ENCODE measurements at places on chromosomes 5 and 9.

DNA sequence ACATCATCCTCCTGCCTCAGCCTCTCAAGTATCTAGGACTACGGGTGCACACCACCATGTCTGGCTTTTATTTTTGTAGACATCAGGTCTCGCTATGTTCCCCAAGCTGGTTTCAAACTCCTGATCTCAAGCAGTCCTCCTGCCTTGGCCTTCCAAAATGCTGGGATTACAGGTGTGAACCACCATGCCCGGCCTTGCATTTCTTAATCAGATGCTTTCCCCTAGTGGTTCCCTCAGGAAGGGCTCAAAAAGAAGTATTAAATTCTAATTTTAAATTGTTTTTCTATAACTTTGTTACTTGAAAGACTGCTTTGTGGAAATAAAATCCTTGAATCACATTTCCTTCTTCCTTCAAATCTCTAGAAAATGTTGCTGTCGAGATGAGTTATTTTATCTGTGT is 79.5 kb upstream of the ROR2 start:
- no peak for DNase-seq

GRCh38 chr5:137627706-137628105 is 108.2 kb downstream of the KLHL3 start:
- no peak for DNase-seq

DNA sequence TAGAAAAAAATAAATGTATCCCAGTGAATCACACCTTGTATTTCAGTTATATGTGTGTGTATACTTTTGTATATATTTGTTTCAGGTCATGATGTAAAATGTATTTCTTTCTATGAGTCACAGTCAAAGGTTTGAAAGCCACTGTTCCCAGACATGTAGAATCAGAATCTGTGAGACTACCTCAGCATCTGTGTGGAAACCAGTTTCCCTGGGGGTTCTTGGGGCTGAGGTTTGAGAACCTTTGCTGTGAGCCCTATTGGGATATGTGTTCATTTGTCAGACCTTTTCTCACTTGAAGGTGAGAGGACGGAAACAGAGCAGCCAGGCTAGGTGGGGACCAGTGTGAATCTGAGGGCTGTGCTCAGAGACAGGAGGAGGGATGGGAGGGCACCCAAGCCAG is 78.7 kb upstream of the SAP30L start:
- no peak for DNase-seq

GRCh38 chr5:120901199-120901598 is 437.1 kb downstream of the PRR16 start:
- no peak for DNase-seq

DNA sequence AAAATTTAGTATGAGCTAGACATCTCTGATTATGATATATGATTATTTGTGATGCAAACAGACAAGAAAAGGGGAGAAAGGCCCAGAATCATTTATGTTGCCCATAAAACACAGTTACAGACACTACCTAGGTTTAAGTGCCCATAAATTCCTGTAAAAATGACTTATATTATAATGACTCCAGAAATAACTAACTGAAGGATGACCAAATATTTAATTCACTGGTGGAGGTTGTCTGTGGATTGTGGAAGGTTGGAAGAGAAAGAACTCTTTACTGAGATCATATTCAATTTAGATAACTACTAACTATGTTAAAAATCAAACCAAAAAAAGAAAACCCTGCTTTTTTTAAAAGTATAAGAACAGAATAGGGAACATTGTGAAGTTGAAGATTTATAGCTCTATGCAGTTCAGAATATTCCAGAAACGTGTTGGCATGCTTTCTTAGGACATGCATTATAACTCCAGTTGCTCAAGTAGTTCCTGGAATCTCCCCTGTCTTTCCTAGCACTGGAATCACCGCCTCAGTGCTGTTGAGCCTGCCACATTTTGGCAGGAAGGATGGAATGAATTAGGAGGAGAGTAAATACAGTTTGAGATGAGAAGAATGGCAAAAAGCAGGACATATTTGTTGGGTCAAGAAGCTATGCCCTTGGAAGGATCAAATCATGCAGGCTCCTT is 72.0 kb upstream of the PAPPA start:
- DNase-seq = no peak

DNA sequence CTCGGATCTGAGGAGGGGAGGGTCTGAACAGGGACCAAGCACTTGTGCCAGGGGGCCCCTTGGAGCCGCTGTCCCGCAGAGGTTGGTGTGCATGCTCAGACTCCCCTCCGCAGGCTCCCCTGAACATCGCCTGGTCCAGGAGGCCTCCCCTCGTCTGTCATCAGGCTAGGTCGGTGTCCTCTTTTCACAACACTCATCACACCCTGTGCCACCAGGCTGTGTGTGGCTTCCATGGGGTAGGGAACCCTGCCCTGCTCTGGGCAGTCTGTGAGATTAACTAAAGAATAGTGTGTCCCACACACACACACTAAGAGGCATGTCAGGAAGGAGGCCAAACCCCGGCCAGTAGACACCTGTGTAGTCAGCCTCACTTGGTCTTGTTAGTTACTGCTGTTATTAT is 119.3 kb downstream of the C5orf15 start:
- DNase-seq = no peak

DNA sequence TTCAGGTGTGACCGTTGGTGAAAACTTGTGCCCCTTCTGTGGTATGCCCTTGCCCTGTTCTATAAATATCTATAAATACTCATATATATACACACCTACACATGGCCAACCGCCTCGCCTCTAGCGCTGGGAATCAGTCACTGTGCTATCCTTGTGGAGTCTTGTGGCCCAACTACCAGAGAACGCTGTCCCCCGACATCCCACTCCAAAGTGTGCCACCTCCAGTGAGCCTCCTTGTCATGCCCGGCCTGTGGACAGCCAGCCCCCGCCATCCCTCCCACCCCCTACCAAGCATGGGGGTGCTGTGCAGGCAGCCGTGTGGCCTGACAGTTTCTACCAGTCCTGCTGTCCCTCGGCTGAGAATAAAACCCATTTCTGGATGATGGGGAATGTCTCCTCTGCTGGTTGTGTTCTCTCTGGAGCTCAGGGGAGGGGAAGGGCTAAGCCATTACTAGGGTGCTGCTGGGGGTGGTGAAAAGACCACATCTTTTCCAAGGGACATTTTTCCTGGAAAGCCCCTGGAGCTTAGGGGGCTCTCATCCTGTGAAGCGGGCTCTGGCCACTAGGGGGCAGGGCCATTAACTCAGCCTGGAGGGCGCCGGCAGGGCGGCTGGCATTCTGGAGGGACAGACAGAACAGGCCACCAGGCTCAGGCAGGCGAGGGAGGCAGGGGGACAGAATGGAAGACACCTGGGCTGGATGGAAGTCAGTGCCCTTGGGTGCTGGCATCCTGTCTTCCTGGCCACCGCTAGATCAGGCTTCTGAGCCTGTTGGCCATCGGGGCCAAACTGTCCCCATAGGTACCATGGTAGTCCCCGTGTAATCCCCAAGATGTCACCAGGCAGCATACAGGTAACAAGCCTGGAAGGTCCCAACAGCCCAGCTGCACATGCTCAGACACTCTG is 20.7 kb downstream of the GOLGA2 start:
- peak; percentile 14 for DNase-seq

- no peak for DNase-seq
Measured at GRCh38 chr5:114977979-114978573, 191.6 kb downstream of the TRIM36 start.

DNA sequence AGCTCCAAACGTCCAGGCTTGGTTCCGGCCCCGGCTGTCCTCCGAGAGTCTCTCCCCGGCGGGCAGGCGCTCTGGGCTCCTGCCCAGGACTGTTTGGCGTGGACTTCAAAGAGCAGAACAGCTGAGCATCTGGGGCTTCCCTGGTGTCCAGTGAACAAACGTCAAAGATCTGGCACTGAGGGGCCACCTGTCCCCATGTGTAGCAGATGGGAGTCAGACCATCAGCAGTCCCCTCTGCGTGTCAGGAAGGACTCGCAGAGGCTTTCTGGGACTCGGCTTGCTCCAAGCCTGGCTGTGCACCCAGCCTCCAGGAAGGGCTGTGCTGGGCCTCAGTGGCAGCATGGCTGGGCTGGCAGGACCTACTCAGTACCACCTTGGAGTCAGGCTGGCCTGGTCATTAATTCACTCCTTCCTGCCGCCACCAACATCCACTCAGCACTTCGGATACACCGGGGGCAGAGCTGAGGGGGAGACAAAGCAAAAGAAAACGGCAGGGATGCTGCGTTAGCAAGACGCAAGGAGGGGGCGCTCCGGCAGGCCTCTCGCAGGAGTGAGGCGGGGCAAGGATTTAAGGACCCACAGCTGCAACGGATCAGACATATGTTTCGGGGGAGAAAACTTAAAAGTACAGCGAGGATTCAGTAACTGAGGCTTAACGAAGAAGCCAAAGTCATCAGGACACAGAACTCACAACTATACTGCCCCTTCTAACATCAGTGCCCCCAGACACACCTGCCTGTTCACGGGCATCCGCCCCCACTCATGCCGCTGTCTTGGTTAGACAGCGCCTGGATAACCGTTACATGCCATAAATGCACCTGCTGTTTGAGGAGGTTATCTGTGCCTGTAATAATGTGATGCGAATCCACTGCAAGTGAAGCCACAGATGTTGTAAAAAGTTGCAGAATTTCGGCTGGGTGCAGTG is 164.5 kb upstream of the PHYKPL start:
- no peak for DNase-seq

- DNase-seq = no peak
Measured at GRCh38 chr5:3344671-3345070, 251.0 kb upstream of the IRX1 start.

GRCh38 chr5:36948041-36948440 is 71.5 kb downstream of the NIPBL start:
- no peak for DNase-seq

DNA sequence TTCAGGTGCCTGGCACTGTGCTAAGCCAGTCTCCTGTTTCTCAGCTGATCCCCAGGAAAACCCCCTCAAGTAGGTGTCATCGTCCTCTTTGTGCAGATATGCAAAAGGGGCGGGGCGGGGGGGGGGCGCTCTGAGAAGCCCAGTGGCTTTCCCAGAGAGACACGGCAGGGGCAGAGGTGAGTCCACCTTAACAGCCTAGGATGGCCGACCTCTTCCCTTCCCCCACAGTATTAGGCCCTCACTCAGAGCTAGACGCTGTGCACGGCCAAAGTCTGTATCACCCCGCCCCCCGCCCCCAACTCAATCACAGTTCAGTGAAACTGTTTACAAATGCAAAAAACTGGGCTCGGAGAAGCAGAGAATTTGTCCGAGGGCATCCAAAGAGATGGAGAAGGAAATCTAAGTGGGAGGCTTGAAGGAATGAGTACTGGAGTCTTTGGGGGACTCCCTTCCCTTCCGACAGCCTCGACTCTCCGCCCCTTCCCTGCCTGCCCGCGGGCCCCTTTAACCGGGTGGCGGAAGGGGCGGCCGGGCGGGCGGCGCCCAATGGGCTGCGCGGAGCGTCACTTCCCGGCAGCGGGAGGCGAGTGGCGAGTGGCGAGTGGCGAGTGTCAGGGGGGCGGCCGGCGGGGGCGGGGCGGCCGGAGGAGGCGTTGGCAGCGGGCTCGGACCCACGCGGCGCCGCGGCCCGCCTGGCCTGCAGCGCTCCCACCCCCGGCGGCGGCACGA is at the start of gene ERGIC1:
Gene ERGIC1, plus strand, starts transcription at position 566 of the 729 bp plus-strand sequence. Its CDS starts 163 bp downstream, at position 729.
- DNase-seq = peak; percentile 62

- no peak for DNase-seq
Measured at GRCh38 chr5:135095871-135096270, 61.8 kb upstream of the PITX1 start.

- no peak for DNase-seq
Measured at GRCh38 chr9:112069318-112070169, 105.6 kb downstream of the SUSD1 start.

DNA sequence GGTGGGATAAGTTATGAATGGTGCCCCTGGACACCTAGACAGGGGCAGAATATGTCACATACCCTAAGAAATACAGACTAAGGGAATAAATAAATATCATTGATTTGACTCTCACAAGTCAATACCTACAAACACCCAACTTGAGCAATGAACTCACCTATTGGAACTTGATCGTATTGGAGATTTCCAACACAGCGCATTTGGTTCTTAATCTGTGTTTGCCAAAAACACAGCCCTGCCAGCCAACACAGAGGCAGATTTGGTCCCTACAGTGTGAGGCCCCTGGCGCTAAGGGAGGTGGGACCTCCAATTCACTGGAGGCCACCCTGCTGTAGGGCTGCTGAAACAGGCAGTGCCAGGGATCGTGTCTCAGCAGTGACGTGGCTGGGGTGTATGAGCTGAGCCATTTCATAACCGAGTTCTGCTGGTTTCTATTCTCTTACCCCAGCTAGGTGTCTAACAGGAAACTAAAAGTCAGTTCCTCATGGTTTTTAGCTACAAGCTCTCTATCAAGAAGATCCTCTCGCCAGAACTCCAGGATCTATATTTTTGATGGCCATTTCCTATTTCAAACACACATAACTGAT is 84.5 kb downstream of the SLC1A1 start:
- no peak for DNase-seq

DNA sequence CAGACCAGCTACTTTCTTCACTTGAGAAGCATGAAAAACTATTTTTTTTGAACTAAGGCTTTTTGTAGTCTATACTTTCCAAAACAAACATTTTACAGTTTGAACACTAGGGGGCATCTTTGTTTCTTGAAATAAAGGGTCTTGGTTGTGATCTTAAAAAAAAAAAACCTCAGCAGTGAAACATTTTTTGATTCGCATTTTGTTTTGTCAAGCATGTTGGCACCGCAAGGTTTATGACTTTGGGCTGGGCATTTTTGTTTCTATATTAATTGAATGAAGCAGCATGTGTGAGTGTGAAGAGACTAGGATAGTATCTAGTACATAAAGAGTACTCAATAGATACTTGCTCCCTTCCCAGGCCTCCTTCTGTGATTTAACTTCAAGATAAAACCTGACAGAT is 31.6 kb upstream of the ACOT12 start:
- DNase-seq = no peak

DNA sequence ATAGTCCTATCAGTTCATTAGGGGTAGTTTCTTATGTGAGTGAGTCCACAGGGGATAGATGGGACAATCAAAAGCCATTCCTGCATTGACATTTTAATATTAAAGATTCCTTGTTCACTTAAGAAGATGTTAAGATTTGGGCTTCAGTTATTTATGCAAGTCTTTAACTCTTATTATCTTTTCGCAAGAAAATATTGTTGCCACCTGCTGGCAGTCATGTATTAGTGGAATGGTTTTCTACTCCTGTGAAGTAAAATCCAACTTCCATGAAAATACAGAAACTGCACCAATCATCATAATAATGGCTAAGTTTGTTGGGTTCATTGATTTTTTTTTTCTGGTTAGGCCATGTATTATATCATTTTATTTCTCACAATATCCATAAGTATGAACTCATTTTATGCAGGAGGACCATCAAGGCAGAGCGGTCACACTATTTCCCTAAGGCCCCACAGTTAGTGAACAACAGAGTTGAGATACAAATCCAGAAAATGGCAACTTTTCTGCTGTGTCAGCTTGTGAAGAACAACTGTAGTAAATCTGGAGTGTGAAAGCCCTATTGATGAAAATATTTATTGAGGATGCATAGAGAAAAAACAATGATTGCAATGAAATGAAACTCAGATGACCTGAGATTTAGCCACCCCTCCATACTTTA is 88.5 kb upstream of the TXNDC8 start:
- no peak for DNase-seq

Data from activated effector memory CD4-positive, alpha-beta T cell treated with Interleukin-2 at 50 U/mL for 16 hours (primary cell).